Stimulated activated naive CD4-positive, alpha-beta T cell treated with Interleukin-2 at 50 U/mL for 16 hours (primary cell): ENCODE measurements at places on chromosomes 4 and X.

DNA sequence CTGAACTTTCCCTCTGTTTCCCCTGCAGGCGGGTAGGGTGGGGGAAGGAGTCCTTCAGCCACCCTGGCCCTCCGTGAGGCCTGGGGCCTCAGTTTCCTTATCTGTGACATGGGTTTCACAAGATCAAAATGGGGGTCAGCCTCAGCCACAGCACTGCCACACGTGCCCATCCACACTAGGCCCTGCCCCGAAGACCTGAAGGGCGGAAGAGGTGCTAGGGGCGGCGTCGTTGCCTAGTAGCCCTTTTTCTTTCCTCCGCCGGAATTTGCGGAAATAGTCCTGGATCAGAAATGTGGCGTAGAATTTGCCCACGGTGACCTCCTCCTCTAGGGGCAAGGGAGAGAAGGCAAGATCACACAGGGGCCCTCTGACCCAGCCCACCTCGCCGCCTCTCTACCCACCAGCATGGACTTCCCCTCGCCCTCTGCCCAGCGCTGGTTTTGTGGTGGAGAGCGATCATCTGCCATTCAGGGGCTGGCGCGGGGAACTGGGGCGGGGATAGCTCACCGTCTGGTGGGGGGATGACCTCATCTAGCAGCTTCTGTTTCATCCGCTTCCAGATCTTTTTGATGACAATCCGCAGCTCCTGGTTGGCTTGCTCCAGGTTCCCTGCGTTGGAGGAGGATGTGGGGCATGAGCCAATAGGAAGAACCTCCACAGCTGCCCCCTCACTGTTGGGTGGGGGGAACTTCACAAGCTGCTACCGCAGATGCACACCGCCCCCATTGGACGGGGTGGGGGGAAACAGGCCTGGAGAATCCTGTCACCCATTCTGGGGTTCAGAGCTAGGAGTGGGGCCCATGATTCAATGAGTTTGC is 9.7 kb upstream of the SYP start:
- no peak for DNase-seq

DNA sequence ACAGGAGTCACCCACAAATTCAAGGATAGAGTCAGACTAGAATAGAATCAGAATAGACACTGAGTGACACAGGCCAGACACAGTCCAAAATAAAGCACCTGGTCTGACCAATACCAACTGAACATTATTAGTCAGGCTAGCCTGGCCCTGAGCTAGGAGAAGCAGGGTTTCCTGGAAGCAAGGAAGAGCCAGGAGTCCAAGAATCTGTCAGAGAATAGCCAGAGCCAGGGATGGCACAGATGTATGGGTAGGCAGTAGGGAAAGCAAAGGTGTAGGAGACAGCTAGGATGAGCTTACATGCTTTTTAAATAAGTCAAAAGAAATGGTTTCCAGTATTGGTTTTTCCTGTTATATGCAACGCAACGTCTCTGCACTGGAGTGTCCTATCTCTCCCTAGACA is 3.7 kb downstream of the BTC start:
- no peak for DNase-seq

DNA sequence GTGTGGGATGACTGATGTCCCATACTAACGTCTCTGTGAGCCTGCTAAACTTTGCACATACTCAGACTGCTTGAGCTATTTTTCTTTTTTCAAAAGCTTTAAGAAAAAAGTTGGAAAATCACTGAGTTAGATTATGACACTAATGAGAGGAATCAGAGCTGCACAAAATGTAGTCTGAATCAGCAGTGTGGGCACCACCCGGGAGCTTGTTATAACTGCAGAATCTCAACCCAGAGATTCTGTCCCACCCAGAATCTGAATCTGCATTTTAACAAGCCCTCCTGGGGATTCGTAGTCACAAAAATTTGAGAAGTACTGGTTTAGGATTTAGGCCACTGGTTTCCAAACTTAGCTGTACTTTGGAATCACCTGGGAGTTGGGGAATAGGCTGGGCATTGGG is 102.1 kb upstream of the MID1IP1 start:
- DNase-seq = no peak

- no peak for DNase-seq
Measured at GRCh38 chr4:183905081-183905592, at the start of gene STOX2. Gene STOX2, plus strand, starts transcription at chr4:183905307. Its CDS starts 1,484 bp downstream, at chr4:183906791.

DNA sequence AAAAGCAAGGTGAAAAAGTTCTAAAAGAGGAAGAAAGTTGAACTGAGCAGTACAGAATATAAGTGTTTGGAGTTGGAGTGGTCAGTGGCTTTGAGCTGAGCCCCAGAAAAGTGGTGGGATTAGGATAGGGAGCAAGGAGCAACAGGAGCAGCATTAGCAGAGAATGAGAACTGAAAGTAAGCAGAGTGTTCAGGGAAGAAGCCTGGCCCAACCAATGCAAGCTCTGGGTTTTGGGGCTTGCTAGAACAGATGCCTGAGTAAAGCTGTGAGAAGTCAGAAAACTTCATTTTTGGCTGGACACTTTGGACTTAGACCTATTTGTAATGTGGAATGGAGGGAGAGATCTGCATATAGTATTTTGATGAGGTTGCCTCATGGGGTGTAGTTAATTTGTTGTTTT is 17.8 kb downstream of the JADE1 start:
- DNase-seq = no peak
